ENCODE measurements at places on chromosomes 16 and 17.

DNA sequence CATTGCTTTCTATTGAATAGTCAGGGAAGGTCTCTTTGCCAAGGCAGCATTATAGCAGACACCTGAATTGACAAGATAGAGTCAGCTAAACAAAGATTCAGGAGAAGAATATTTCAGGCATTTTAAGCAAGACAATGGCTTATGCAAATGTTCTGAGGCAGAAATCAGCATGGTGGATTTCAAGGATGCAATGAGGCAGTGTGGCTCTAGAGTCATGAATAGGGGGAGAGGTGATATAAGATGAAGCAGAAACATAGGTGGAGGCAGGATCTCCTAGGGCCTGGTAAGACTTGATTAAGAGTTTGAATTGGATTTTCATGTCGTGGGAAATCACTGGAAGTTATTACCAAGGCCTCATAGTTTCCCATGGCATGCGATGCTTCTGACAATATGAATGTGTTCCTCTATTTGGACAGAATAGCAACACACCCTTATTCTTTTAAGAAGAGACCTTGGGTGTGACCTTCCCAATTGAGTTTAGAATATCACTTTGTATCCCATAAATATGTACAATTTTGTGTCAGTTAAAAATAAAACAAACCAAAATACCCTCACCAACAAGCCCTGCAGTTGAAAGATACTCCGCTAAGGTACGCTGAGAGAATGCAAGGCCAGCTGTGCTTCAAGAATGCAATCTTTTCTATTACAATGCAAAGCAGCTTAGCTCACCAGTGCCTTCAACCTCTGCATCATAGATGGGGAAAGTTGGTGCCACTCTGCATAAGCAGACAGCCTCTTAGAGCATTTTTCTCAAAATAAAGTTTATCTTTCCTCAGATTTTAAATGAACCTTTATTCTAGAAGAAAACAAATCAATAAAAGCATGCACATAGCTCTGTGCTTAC lies 139.6 kb upstream of the SALL1 start:
- DNase-seq, result no peak

GRCh38 chr17:37019117-37019740 lies 70.5 kb downstream of the AATF start:
- DNase-seq, result peak; percentile 30

GRCh38 chr17:35744830-35745229 lies 8.2 kb downstream of the GAS2L2 start:
- no peak for DNase-seq

DNA sequence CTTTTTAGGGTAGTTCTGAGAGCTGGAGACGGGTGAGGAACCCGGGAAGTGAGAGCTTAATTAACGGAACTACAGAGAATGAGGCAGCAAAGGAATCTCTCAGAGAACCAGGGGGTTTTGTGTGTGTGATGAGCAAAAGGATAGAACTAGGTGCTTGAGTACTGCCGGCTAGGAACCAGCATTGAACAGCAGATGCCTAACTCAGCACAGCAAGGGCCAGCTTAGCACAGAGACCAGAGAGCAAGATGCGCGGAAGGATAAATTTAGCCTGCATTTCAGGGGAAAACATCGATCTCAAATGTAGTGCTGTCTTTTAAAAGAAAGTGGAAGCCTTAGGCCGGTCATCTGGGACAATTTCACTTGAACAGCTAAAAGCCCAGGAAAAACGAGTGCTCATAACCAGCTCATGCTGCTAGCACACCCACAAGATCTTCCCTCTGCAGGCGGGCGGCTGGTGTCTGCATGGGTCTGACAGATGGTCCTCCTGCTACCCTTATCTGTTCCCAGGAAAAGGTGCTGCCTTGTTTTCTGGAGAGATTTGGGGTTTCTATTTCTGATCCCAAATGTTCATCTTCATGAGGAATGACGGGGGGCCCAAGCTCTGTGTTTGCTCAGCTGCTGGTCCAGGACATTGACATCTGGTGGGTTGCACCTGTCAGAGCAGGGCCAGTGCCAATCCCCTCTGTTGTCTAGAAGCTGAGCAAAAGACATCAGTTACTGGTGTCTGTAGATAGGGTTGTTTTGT lies 103.9 kb downstream of the SOCS1 start:
- no peak for DNase-seq

GRCh38 chr17:7281953-7282751 lies 634 bp downstream of the SLC2A4 start:
- no peak for DNase-seq

DNA sequence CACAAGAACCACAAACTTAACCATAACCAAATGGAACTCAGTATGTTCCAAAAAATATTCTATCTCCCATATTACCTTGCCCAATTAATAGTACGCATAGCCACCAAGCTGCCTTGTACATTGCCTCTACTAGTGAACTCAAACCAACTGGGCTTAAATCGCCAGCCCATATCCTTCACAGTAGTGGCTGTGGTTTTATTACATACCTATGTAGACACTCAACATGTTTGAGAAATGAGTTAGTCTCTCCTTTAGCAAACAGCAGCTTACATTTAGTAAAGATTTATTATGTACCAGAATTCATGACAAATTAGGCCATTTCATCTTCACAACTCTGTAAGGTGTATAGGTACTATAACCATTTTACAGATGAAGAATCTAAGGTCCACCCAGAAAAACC lies 41.4 kb downstream of the GRB2 start:
- no peak for DNase-seq

- peak; percentile 74 for DNase-seq
These were observed 27.5 kb downstream of the PIMREG start for GRCh38 chr17:6471531-6472465.

- DNase-seq, result peak; percentile 67
These were observed 230.4 kb downstream of the PARN start for GRCh38 chr16:14399378-14400284.

GRCh38 chr17:4554441-4554996 lies 665 bp downstream of the MYBBP1A start:
- DNase-seq, result no peak

GRCh38 chr17:78387977-78388941 lies 9.8 kb downstream of the PGS1 start:
- no peak for DNase-seq

- DNase-seq, result no peak
These were observed 163.7 kb downstream of the WSCD1 start for GRCh38 chr17:6233856-6234255.

- no peak for DNase-seq
These were observed 24.5 kb downstream of the ABCC3 start for GRCh38 chr17:50659179-50659578.

DNA sequence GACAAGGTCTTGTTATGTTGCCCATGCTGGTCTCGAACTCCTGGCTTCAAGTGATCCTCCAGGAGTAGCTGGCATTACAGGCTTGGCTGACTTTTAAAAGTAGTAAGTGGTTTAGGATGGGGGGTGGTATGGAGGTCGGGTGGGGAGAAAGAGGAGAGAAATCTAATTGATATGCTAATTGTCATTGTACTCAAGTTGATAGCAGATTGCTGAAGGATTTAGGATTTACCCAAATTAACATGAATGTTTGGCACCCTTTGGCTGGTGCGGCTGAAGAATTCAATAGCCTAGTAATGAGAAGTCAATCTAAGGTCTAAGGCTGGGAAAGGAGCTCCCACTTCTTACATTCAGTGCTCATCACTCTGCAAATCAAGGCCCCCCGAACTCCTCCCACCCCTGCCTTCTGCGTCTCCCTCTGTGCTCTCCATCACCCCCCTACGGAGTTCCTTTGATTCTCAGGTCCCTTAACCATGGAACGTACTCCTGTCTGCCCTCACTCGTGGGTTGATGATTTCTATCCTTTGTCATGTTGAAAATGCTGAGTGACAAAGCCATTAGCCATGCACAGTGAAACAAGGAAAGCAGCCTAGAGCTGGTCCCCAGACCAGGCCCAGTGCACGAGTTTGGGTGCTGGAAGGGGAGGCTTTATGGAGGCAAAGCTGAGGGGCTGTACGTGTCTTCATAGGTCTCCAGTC lies 17.3 kb downstream of the CDH13 start:
- no peak for DNase-seq

DNA sequence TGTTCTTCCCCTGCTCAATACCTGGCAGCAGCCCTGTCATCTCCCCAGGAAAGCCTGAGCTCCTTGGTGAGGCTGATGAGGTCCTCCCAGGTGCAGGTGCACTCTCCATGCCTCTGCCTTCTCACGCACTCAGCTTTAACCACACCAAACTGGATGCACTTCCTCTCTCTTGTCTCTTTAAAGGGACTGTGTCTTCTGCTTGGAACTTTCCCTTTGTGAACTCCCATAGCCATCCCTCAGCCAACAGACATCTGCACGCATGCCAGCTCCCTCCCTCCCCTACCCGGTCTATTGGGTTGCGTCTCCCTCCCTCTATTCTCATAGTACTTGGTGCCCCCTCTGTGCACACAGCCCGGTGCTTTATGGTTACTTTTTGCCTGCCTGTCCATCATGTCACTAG lies 231.2 kb downstream of the MSI2 start:
- DNase-seq, result no peak

DNA sequence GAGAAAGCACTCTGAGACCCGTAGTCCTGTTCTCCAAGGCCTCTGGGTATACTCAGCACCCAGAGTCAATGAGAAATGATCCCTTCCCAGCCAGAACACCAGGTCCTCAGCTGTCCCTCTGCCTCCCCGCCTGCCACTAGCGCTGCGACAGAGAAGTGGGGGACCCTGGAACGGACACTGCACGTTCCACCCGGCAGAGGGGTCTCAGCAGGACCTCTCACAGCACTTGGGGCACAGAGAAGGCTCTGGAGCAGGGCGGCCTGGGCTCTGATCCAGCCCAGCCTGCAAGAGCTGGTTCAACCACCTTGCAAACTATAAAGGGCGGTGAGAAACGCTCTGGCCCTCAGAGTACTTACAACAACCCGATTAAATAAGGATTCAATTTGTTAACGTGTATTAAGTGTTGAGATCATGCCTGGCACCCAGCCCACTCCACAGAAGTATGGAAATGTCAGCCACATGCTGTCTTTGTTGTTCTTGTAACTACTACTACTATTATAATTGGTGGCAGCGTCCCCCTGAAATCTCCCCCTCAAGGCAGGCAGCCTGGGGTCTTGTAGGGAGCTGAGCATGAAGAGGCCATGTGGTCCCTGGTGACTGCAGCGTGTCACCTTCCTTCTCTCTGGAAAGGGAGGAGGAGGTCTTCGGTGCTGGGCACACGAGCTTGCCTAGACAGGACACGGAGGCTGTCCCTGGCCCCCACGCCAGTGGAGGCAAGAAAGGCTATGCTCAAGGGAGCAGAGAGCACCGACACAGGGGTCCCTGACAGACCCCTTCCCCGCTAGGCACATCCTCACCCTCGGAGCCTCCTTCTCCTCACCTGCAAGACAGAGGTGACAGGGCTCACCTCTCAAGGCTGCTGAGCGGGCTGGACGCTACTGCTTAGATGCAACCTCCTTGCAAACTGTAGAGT lies 2.4 kb downstream of the OSGIN1 start:
- no peak for DNase-seq

DNA sequence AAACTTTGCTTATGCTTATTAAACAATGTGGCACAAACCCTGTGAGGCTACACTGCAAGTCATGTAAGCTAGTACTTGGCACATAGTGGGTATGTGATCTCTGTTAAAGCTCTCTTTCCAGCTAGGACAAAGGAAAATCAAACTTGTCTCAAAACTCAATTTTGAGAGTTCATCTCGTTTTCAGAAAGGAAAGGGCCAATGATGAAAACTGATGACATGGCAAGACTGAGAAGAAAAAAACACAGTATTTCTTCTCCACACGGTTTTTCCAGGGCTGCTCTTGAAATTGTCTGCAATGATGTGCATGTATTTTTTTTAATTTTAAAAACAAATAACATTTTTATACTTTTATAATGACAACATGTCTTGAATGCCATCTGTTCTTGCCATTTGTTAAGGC lies 389.8 kb downstream of the CA10 start:
- no peak for DNase-seq

GRCh38 chr17:41567317-41567716 lies 4.5 kb downstream of the KRT9 start:
- no peak for DNase-seq

DNA sequence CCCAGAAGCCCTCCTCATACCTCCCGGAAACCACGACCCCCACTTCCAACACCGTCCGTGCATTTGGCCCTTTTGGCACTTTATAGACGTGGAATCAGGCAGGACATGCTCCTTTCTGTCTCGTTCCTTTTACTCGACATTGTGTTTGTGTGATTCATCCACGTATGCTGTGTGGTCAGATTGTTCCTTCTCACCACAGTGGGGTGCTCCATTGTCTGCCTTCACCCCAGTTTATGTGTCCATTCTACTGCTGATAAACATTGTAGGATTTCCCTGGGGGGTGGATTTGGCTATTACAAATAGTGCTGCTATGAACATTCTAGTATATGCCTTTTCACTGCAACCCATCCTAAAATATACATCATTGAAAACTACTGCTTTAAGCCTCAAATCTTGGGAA lies 28.9 kb upstream of the RPH3AL start:
- no peak for DNase-seq

GRCh38 chr16:66616592-66616991 lies 12.1 kb downstream of the CMTM3 start:
- DNase-seq, result no peak

DNA sequence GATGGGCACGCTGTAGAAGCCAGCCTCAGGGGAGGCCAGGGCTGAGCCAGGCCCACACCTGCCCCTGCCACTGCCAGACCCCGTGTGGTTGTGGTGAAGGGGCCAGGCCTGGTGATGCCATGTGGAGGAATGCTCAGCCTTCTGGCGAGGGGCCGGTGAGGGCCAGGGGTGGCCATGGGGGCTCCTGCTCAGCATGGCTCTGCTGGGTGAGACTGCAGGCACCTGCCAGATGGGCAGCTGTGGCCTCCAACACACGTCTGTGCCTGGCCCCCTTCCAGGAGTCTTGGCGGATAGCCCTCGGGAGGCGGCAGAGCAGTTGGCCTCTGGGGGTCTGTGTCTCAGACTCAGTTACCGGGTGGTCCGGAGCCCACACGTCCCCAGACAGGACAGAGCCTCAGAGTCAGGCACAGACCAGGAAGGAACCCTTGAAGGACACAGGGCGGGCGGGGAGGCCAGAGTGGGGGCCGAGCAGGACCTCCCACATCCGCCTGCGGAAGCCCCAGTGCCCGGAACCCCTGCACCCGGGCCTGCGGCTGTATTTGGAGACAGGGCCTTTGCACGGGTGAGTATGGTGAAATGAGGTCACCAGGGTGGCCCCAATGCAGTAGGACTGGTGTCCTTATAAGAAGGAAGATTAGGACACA lies 22.5 kb upstream of the CHMP6 start:
- no peak for DNase-seq

- no peak for DNase-seq
These were observed 24.8 kb upstream of the METRNL start for GRCh38 chr17:83054518-83055125.

DNA sequence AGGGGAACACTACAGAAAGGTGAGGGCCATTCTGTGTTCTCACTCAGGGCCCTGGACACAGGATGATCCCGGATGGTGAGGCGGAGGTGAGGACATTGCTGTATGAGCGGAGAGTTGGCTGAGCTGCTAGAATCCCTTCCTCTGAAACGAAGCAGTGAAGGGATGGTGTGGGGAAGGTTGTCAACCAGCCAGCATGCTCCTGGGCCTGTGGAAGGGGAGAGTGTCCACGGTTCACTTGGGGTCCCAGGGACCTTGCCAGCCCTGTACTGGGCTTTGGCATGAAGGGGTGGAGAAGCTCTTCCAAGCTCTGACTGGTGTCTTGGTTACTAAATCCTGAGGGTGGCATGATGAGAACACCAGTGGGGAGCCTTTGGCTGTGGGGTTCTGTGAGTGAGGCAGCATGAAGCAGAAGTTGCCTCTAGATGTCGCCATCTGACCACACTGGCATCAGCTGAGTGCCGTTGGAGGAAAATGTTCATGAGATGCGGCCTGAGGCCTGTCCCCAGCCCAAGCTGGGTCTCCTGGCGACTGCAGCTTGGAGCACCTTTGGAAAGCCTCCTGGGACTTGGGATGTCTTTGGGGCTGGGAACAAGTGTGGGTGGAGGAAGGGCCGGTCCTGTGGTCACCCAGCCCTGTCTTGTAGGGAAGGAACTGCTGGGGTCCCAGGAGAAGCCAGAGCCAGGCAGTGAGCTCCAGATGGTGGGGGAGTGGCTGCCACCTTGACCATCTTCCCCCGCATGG lies 14.8 kb downstream of the PDP2 start:
- DNase-seq, result peak; percentile 73
